ENCODE measurements at places on chromosomes 2 and 18. TPM values are rescaled to one million over a fixed set of nuclear protein-coding genes. Genes with fewer than 3 reads are reported as not detected.

GRCh38 chr2:18074476-18074875, 196.0 kb downstream of the KCNS3 start:
- no peak overlapping the region for H3K27ac ChIP-seq
- no peaks in the 10 kb centered on the region for H3K4me1 ChIP-seq
- H3K4me3 ChIP-seq, result no peak overlapping the region
- no peaks in the 10 kb centered on the region for H3K36me3 ChIP-seq
- no peaks in the 10 kb centered on the region for H3K27me3 ChIP-seq
- DNase-seq, result no peak

The ALPI gene
- total RNA-seq, result not detected

- H3K27me3 ChIP-seq, result no peaks in the 10 kb centered on the region
- no peak overlapping the region for H3K27ac ChIP-seq
- H3K36me3 ChIP-seq, result no peaks in the 10 kb centered on the region
These were observed 7.5 kb upstream of the ZNF516 start for GRCh38 chr18:76502551-76502950.

DNA sequence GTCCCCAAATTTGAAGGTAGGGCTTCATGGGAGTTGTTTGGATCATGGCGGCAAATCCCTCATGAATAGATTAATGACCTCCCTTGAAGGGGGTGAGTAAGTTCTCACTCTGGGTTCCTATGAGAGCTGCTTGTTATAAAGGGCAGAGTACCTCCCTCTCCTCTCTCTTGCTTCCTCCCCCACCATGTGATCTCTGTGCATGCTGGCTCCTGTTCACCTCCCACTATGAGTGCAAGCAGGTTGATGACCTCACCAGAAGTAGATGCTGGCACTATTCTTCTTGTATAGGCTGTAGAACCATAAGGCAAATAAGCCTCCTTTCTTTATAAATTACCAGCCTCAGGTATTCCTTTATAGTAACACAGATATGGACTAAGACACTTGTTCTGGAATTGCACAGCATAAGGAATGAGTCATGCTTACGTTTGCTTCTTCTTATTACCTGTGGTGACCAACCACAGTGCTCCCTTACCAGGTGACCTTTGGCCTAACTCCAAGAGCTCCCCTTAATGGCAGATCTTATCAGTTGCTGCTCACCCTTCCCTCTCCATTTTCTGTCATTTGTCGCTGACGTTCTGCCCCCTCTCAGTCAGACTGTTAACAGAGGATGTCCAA, 559.5 kb upstream of the GCFC2 start:
- no peak overlapping the region for H3K4me3 ChIP-seq
- no peaks in the 10 kb centered on the region for H3K36me3 ChIP-seq
- no peak overlapping the region for H3K27ac ChIP-seq
- DNase-seq, result no peak
- H3K4me1 ChIP-seq, result no peaks in the 10 kb centered on the region

DNA sequence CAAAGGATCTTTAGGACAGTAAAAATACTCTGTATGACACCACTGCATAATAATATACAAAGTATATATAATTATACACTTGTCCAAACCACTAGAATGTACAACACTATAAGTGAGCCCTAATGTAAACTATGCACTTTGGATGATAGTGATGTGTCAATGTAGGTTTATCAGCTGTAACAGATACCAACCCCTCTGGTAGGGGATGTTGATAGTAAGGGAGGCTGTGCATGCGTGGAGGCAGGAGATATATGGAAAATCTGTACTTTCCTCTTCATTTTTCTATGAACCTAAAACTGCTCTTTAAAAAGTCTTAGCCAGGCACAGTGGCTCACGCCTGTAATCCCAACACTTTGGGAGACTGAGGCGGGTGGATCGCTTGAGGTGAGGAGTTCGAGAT, 37.5 kb upstream of the SP3 start:
- no peaks in the 10 kb centered on the region for H3K4me1 ChIP-seq
- no peaks in the 10 kb centered on the region for H3K27me3 ChIP-seq
- DNase-seq, result no peak

GRCh38 chr2:213476641-213477040, 192.4 kb downstream of the SPAG16 start:
- no peaks in the 10 kb centered on the region for H3K36me3 ChIP-seq
- no peaks in the 10 kb centered on the region for H3K4me1 ChIP-seq
- H3K4me3 ChIP-seq, result no peak overlapping the region
- H3K27me3 ChIP-seq, result no peaks in the 10 kb centered on the region

The SLC23A3 gene
- 4.9 TPM for total RNA-seq

DNA sequence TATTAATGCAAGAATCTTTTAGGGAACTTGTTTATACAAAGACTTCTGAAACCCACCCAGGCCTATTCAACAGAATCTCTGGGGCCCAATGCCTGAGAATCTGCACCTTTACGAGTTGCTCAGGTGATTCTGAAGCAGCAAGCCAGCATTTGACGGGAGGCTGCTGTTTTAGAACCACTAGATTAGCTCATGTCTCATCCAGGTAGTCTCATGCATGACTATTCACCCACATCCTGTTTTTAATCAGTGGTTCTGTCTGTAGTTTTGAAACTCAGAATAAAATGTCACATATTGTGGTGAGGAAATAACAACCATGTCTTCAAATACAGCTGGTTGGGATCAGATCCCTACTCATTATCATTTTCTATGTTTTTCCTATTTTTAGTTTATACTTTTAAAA, 39.5 kb downstream of the CYTIP start:
- no peaks in the 10 kb centered on the region for H3K27me3 ChIP-seq
- no peaks in the 10 kb centered on the region for H3K4me1 ChIP-seq
- no peak overlapping the region for H3K27ac ChIP-seq
- DNase-seq, result no peak
- no peak overlapping the region for H3K4me3 ChIP-seq
- H3K36me3 ChIP-seq, result no peaks in the 10 kb centered on the region

- H3K27me3 ChIP-seq, result no peaks in the 10 kb centered on the region
- no peak overlapping the region for H3K27ac ChIP-seq
- H3K4me3 ChIP-seq, result no peak overlapping the region
- no peaks in the 10 kb centered on the region for H3K4me1 ChIP-seq
- DNase-seq, result peak; percentile 46
These were observed 4.7 kb downstream of the ESPNL start for GRCh38 chr2:238104691-238105371.
